ENCODE measurements at places on chromosomes 1 and 21. TPM values are rescaled to one million over a fixed set of nuclear protein-coding genes. Genes with fewer than 3 reads are reported as not detected.

DNA sequence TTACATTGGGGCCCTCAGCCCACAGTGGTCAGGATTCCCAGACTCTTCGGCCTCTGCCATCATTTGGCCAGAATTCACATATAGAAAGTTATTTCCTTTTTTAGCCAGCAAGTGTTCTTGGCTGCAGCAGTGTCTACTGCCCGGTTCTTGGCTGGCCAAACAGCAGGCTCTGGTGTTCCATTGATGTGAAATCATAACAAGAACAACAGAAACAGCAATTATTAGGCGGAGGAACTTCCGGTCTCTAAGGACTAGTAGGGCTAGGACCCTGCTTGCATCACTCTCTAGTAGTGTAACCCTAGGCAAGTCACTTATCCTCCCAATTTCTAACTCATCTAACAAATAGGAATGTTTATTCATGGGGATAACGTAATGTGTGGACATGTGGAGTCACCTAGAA, 8.7 kb upstream of the GJA5 start:
- DNase-seq, result no peak

- DNase-seq, result peak; percentile 88
These were observed at the start of gene ST7L for GRCh38 chr1:112618721-112619517. TSS of gene ST7L (minus strand) at chr1:112619141. CDS start at chr1:112619113, 28 bp downstream.

Gene TTC39A
- total RNA-seq, result 1.3 TPM

Gene OR13G1
- not detected for total RNA-seq

GRCh38 chr1:177448652-177449357, 278.0 kb downstream of the BRINP2 start:
- DNase-seq, result no peak

Data from osteocyte (in vitro differentiated cells).